ENCODE measurements at places on chromosomes 1 and 21. TPM values are rescaled to one million over a fixed set of nuclear protein-coding genes. Genes with fewer than 3 reads are reported as not detected.

Gene LMO4
- 23.2 TPM for total RNA-seq

- no peak for DNase-seq
Measured at GRCh38 chr1:110455151-110455550, 4.2 kb downstream of the PROK1 start.

DNA sequence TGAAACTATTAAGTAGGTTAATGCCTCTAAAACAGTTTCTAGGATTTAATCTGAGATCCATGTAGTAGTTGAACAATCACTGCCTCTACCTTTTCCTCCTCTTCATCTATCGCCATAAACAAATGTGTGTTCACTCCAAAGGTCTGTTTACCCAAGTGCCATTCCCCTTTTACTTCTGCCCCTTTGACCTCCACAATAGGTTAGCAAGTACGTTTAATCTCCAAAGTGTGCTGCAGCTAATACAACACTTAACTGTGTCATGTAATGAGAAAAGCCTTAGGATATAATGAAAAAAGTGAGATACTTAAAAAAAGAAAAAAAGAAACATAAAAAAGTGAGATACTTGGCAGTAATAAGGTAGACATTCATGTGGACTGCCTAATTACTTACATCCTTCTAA is 28.2 kb downstream of the GPBP1L1 start:
- no peak for DNase-seq

DNA sequence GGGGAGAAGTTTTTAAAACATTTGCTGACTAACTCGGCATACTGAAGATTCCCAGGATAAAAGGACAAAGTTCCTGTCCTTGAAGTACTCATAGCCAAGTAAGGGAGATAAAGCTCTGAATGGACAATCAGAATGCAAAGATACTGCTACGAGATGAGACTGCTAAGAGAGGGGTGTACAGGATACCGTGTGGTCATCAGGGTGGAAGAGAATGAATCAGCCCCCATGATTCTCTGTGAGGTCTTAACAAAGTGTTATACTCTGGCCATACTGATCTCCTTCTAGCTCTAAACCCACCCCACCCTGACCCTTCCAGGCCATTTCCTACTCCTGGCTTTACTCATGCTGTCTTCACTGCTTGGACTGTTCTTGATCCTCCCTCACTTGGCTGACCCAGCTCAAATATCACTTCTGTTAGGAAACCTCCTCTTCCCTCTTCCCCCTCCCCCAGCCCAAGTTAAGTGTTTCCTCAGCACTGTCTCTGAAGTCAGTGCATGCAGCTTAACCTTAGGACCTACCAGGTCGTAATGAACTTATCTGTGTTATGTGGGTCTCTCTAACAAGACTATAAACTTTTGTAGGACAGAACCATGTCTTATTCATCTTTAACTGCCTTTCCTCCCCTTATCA is 15.8 kb upstream of the MAGOH start:
- DNase-seq: no peak

GRCh38 chr21:44790368-44790767 is 11.3 kb downstream of the UBE2G2 start:
- no peak for DNase-seq

DNA sequence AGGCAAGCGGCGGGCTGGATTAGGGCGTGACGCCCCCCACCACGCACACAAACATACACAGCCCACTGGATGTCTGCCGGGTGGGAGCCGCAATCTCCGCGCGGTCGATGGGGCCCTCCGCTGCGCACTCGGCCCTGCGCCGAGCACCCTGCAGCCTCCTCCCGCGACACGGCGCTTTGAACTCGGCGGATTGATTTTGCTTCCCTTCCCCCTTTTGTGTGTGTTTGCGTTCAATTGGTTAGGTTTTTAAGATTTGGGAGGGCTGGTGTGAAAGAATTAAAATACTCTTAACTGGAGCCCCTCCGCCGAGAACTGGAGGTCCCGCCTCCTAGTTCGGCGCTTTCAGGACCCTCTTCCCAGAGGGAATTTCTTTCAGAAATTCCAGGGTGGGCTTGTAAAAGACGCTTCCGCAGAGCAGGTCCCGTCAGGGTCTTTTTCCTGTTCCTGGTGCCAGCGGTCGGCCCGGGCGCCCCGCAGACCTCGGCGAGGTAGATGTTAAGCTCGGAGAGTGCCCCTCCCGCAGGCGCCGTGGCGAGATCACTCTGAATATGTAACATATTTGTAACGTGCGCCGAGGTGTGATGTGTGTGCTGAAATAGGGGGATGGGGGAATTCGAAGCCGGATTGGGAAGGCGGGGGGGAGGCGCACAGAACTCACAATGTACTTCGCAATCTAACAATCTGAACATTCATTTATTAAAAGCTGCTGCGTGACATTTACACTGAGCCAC is 8.0 kb upstream of the BARHL2 start:
- DNase-seq: no peak

DNA sequence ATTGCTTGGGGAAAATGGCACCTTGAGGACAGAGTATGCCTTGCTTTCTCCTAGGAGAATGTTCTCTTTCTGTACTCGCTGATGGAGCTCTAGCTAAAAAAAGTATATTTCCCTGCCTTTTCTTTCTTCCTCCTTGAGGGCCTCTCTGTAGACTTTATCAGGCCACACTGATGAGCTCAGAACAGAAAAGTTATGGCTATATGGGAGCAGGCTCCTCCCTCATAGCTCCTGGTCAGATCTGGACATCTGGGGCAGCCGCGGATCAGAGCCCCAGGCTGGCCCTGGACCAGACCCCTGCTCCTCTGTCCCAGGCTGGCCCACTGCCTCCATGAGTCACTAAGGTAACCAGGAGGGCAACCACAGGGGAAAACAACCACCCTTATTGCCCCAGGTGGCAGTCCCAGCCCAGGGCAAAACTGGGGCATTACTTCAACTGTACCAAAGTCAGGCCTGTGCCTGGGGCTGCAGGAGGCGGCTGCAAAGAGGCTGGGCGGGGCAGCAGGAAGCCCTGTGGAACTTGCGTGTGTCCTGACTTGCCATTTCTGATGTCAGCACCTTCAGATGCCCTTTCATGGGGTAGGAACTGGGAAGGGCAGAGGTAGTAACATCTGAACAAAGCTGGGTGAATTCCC is 26.3 kb upstream of the ZNF648 start:
- DNase-seq: no peak

DNA sequence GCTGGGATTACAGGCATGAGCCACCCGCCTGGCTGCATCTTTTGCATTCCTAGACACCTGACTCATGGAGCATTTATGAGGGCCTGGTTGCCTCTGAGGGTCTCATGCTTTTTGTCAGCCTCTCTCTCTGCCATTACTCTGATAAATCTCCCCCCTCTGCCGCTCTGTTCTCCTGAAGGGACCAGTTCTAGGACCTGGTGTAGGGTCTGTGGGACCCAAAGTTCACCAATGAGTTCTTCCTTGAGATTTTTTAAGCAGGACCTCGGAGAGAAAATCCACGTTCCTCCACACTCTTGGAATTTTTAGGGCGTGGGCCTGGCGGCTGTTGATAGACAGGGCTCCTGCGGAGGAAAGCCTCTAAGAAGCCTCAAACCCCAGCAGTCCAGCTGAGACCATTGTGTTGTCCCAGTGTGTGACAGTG is 91.9 kb upstream of the ERRFI1 start:
- no peak for DNase-seq

Gene MEX3A
- 1.3 TPM for total RNA-seq

DNA sequence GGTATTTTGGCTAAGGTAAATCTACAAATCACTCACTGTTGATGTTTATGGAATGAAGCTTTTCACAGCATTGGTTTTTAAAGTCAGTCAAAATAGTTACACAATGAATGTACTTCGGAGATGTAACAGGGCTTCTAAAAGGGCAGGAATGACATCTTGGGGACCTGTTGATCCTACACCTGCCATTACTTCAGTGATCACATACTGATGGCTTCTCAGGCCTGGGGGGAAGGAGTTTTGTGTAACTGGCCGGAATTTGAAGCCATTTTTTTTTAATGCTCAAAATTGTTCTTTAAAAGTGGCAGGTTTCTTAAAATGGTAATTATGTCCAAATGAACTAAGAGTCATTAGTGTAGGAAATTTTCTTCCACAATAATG is 11.2 kb downstream of the RPL5 start:
- DNase-seq: no peak

Gene AGO3
- total RNA-seq: 5.9 TPM

GRCh38 chr1:53738205-53739108 is 507 bp downstream of the GLIS1 start:
- no peak for DNase-seq

Gene PSMB4
- 212 TPM for total RNA-seq

Gene OR2L13
- not detected for total RNA-seq

- no peak for DNase-seq
Measured at GRCh38 chr1:201763455-201764140, 65.4 kb upstream of the IPO9 start.

Gene GUCA2B
- total RNA-seq: not detected
